ENCODE measurements at places on chromosomes 7 and 10.

DNA sequence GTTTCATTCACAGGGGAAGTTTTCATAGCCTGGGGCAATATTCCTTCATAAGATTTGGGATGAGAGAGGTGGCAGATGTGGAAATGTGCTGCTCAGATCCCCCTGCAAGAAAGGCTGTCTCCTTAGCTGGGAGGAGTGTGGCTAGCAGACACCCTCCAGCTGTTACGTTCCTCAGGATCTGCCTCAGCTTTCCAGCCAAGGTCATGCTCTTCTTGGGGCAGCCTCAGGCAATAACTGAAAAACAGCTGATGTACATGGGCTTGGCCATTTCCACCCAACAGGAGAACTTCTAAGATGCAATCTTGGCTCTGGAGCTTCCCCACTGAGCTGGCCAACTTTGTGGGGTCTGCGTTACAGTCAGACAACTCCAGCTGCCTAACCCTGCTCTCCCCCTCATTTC, 51.3 kb upstream of the SEPTIN7 start:
- no peak for DNase-seq
- H3K4me3 ChIP-seq, result no peak overlapping the region
- H3K36me3 ChIP-seq, result no peaks in the 10 kb centered on the region
- H3K27ac ChIP-seq, result no peak overlapping the region

DNA sequence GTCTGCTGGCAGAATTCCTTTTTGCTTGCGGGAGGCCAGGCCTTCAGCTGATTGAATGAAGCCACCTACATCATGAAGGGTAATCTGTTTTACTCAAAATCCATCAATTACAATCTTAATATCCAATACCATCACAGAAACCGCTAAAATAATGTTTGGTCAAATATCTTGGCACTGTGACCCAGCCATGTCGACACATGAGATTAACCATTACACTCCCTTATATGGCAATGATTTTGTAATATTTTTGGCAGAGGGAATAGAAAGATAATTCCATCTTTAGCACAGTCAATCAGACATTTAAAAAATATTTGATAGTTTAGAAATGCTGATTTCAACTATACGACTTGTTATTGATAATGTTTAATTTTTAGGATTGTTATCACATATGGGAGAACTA, 36.5 kb upstream of the SLC39A12 start:
- no peak overlapping the region for H3K27ac ChIP-seq
- H3K36me3 ChIP-seq, result no peaks in the 10 kb centered on the region
- no peak overlapping the region for H3K4me3 ChIP-seq
- no peak for DNase-seq

DNA sequence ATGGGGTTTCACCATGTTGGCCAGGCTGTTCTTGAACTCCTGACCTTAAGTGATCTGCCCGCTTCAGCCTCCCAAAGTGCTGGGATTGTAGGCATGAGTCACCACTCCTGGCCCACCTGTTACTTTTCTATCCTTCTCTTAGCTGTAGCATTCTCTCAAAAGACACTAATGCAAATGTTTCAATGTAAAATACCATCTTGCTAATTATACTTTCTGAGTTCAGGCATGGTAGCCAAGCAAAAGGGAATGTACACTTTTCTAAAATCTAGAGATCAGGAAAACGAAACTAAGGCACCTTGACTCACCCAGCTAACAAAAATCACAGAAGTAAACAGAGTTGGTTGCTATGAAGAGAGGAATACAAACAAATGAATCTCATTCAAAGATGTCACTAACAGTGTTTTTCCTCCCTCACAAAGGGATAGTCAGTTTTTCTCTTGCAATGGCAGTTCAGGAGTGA, 401.0 kb upstream of the NRP1 start:
- H3K27ac ChIP-seq, result no peak overlapping the region
- no peaks in the 10 kb centered on the region for H3K27me3 ChIP-seq
- DNase-seq, result no peak
- no peaks in the 10 kb centered on the region for H3K4me1 ChIP-seq

DNA sequence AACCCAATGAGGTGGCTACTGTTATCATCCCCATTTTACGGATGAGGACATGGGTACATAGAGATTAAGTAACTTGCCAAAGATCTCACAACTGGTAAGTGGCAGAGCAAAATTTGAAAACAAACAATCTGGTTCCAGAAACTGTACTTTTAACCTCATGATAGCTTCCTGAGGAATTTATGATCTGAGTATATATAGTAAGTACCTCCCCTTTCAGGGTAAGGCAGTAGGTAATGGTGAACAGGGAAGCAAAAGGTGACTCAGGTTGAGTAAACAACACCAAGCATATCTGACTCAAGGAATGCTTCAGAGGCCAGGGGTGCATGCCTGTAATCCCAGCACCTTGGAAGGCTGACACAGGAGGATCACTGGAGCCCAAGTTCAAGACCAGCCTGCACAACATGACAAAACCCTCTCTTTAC, 21.1 kb downstream of the KLLN start:
- H3K4me3 ChIP-seq, result no peak overlapping the region
- DNase-seq, result no peak
- no peak overlapping the region for H3K27ac ChIP-seq
- H3K36me3 ChIP-seq, result no peaks in the 10 kb centered on the region

- H3K27me3 ChIP-seq, result no peaks in the 10 kb centered on the region
- H3K27ac ChIP-seq, result no peak overlapping the region
- no peak for DNase-seq
- H3K4me3 ChIP-seq, result no peak overlapping the region
Observed at GRCh38 chr10:60894786-60895185, 49.2 kb downstream of the RHOBTB1 start.

GRCh38 chr10:94293354-94293753, 69.4 kb downstream of the NOC3L start:
- H3K4me1 ChIP-seq, result peaks cover 16% of the 10 kb centered on the region
- no peaks in the 10 kb centered on the region for H3K36me3 ChIP-seq
- no peak for DNase-seq
- H3K27ac ChIP-seq, result no peak overlapping the region
- H3K4me3 ChIP-seq, result no peak overlapping the region

- H3K36me3 ChIP-seq, result no peaks in the 10 kb centered on the region
- peaks cover 7% of the 10 kb centered on the region for H3K4me1 ChIP-seq
- no peaks in the 10 kb centered on the region for H3K27me3 ChIP-seq
- no peak overlapping the region for H3K27ac ChIP-seq
Observed at GRCh38 chr7:77738871-77739270, 42.6 kb downstream of the RSBN1L start.

GRCh38 chr10:21125471-21126228, 228.5 kb upstream of the NEBL start:
- H3K27ac ChIP-seq, result no peak overlapping the region
- no peak overlapping the region for H3K4me3 ChIP-seq
- H3K36me3 ChIP-seq, result no peaks in the 10 kb centered on the region
- H3K4me1 ChIP-seq, result no peaks in the 10 kb centered on the region
- H3K27me3 ChIP-seq, result no peaks in the 10 kb centered on the region

- no peak overlapping the region for H3K4me3 ChIP-seq
- DNase-seq, result no peak
- no peaks in the 10 kb centered on the region for H3K27me3 ChIP-seq
- H3K4me1 ChIP-seq, result peaks cover 5% of the 10 kb centered on the region
- no peak overlapping the region for H3K27ac ChIP-seq
Observed at GRCh38 chr10:89129911-89130310, 77.2 kb downstream of the CH25H start.

DNA sequence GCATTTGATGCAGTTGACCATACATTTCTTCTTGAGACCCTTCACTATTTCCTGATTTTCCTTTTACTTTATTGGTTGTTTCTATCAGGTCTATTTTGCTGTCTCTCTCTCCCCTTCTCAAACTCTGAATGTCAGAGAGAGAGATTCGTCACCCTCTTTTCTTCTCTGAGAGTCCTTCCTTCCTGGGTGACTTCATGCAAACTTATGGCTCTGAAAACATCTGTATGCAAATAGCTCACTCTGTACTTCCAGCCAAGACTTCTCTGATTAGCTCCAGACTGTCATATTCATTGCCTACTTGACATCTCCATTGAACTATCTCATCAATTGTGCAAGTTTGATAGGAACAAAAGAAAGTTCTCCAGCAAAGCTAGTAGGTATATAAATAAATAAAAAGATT, 191.7 kb upstream of the KLF6 start:
- no peak overlapping the region for H3K4me3 ChIP-seq
- H3K4me1 ChIP-seq, result peaks cover 10% of the 10 kb centered on the region
- H3K27me3 ChIP-seq, result no peaks in the 10 kb centered on the region
- no peak for DNase-seq
- no peaks in the 10 kb centered on the region for H3K36me3 ChIP-seq

- DNase-seq, result no peak
- H3K27me3 ChIP-seq, result no peaks in the 10 kb centered on the region
- H3K27ac ChIP-seq, result no peak overlapping the region
- H3K4me1 ChIP-seq, result no peaks in the 10 kb centered on the region
Observed at GRCh38 chr7:101650579-101651081, 21.5 kb upstream of the MYL10 start.

- no peaks in the 10 kb centered on the region for H3K27me3 ChIP-seq
- no peak for DNase-seq
- peaks cover 17% of the 10 kb centered on the region for H3K4me1 ChIP-seq
- H3K36me3 ChIP-seq, result peaks cover 32% of the 10 kb centered on the region
- no peak overlapping the region for H3K4me3 ChIP-seq
Observed at GRCh38 chr10:93390306-93391090, 91.6 kb downstream of the MYOF start.

- no peaks in the 10 kb centered on the region for H3K4me1 ChIP-seq
- DNase-seq, result no peak
- H3K27ac ChIP-seq, result no peak overlapping the region
- no peaks in the 10 kb centered on the region for H3K36me3 ChIP-seq
- no peaks in the 10 kb centered on the region for H3K27me3 ChIP-seq
Observed at GRCh38 chr10:31278279-31278941, 40.6 kb upstream of the ZEB1 start.

GRCh38 chr7:131747658-131748232, 191.3 kb upstream of the PODXL start:
- no peaks in the 10 kb centered on the region for H3K4me1 ChIP-seq
- no peak for DNase-seq
- H3K27me3 ChIP-seq, result no peaks in the 10 kb centered on the region

DNA sequence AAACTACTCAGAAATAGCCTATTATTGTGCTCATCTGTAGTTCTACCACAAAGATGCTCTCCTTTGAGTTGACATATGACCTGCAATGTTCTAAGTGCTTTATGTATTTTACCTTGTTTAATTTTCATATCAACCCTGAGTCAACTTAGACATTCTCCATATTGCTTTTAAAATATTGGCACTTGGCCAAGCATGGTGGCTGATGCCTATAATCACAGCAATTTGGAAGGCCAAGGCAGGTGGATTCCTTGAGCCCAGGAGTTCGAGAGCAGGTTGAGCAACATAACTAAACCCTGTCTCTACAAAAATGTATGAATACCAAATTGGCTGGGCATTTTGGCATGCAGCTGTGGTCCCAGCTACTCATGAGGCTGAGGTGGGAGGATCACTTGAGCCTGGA, 50.6 kb downstream of the PRKG1 start:
- no peak overlapping the region for H3K4me3 ChIP-seq
- no peaks in the 10 kb centered on the region for H3K4me1 ChIP-seq
- no peak overlapping the region for H3K27ac ChIP-seq
- H3K27me3 ChIP-seq, result no peaks in the 10 kb centered on the region
- no peak for DNase-seq

- no peaks in the 10 kb centered on the region for H3K27me3 ChIP-seq
- H3K4me3 ChIP-seq, result no peak overlapping the region
- H3K27ac ChIP-seq, result no peak overlapping the region
- DNase-seq, result no peak
- H3K36me3 ChIP-seq, result no peaks in the 10 kb centered on the region
Observed at GRCh38 chr10:11535346-11535959, 76.0 kb downstream of the USP6NL start.

GRCh38 chr10:95660283-95660682, 3.8 kb upstream of the ALDH18A1 start:
- H3K27ac ChIP-seq, result no peak overlapping the region
- H3K4me3 ChIP-seq, result no peak overlapping the region
- no peak for DNase-seq
- H3K4me1 ChIP-seq, result peaks cover 7% of the 10 kb centered on the region
- no peaks in the 10 kb centered on the region for H3K27me3 ChIP-seq
- no peaks in the 10 kb centered on the region for H3K36me3 ChIP-seq

DNA sequence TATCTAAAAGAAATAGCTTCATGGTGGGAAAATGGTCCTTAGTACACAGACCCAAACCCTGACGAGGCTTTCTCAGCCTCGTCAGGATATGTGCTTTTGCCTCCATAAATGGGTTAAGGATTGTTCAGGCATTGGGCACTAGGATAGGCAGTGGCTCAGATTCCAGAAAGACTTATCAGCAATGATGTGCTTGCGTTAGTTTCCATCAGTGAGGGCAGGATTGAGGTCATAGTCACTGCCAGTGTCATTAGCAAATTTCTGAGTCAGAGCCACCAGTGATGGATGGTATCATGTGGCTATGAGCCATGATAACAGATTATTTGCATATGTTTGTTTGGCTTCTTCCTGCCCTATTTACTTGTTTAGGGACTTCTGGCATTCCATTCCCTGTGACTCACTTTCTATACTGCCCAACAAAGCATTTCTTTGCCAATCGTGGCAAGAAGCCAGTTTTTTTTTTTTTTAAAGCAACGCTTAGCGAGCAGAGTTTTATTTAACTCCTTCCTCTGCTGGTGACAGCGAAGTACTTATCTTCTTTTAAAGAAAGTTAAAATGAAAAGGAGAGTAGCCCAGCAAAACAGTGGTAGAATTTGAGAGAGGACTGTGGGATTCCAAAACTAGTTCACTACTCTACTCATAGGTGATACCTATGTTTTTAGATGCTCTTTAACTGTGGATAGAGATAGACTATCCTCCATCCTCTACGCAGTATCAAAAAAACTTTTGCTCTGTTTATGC, 44.4 kb downstream of the MYPN start:
- H3K4me3 ChIP-seq, result no peak overlapping the region
- H3K27ac ChIP-seq, result no peak overlapping the region
- H3K27me3 ChIP-seq, result no peaks in the 10 kb centered on the region
- DNase-seq, result no peak

- H3K36me3 ChIP-seq, result no peaks in the 10 kb centered on the region
- no peak overlapping the region for H3K4me3 ChIP-seq
- H3K27ac ChIP-seq, result no peak overlapping the region
- no peaks in the 10 kb centered on the region for H3K27me3 ChIP-seq
Observed at GRCh38 chr10:17134737-17135260, 5.2 kb upstream of the CUBN start.
